Panc1 (cell line): ENCODE measurements at places on chromosomes 5 and 9.

GRCh38 chr9:113184539-113184938 lies 33.7 kb downstream of the SLC31A2 start:
- no peaks in the 10 kb centered on the region for H3K27me3 ChIP-seq
- no peak for DNase-seq
- H3K4me3 ChIP-seq = no peak overlapping the region
- H3K36me3 ChIP-seq = peaks cover 8% of the 10 kb centered on the region
- no peak overlapping the region for H3K27ac ChIP-seq

GRCh38 chr5:32814141-32814540 lies 103.0 kb downstream of the NPR3 start:
- H3K4me1 ChIP-seq = no peaks in the 10 kb centered on the region
- no peaks in the 10 kb centered on the region for H3K36me3 ChIP-seq
- no peak overlapping the region for H3K27ac ChIP-seq
- no peaks in the 10 kb centered on the region for H3K27me3 ChIP-seq
- no peak overlapping the region for H3K4me3 ChIP-seq

DNA sequence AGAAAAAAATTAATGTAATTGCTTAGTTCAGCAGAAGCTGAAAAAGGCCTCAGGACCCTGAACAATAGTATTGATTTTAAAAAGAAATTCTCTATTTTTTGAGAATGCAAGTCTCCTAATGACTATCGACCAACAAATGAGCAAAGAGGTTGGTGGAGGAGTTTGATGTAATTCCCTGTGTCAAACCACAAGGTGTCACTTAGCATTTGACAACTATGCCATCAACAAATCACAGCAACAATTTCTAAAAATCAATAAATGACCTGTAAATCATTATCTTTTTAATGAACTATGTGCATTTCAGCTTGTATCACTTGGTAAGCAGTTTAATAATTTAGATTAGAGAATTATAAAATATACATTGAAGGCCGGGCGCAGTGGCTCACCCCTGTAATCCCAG lies 133.7 kb downstream of the PRELID2 start:
- H3K4me1 ChIP-seq = no peaks in the 10 kb centered on the region
- no peaks in the 10 kb centered on the region for H3K36me3 ChIP-seq
- no peak overlapping the region for H3K27ac ChIP-seq
- no peaks in the 10 kb centered on the region for H3K27me3 ChIP-seq

GRCh38 chr9:36148311-36149051 lies 11.9 kb downstream of the GLIPR2 start:
- H3K27me3 ChIP-seq = no peaks in the 10 kb centered on the region
- no peaks in the 10 kb centered on the region for H3K36me3 ChIP-seq
- H3K4me1 ChIP-seq = peaks cover 6% of the 10 kb centered on the region
- DNase-seq = no peak
- no peak overlapping the region for H3K27ac ChIP-seq

- H3K27me3 ChIP-seq = peaks cover 26% of the 10 kb centered on the region
- H3K4me1 ChIP-seq = no peaks in the 10 kb centered on the region
- H3K4me3 ChIP-seq = no peak overlapping the region
- H3K36me3 ChIP-seq = no peaks in the 10 kb centered on the region
These were observed 103.3 kb downstream of the ESM1 start for GRCh38 chr5:54882101-54882500.

DNA sequence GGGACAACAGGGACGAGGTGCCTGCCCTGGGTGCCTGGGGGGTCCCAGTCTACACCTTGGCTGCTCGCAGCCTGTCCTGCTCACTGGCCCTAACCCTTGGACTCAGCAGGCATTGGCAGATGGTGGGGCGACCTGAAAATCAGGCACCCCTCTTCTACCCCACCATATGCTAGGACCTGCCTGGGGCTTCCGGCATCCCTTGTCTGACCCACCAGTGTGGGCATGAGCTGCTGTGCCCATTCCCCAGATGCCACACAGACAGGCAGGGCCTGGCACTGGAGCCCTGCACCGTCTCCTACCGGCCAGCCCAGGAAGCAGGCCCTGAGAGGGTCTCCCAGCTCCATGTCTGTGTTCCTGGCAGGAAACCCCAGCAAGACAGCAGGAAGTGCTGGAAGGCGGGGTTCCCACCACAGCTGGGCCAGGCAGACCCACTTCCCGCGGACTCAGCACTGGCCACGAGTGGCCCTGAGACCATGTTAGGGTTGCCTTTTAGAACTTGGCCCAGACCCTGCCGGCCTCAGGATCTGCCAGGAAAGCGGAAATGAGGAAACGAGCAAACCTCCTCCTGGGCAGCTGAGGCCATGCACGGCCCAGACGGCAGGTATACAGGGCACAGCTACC lies 3.1 kb downstream of the NINJ1 start:
- no peaks in the 10 kb centered on the region for H3K27me3 ChIP-seq
- H3K27ac ChIP-seq = no peak overlapping the region
- peaks cover 20% of the 10 kb centered on the region for H3K4me1 ChIP-seq

GRCh38 chr9:128047231-128047630 lies 19.9 kb downstream of the NAIF1 start:
- H3K27ac ChIP-seq = no peak overlapping the region
- no peaks in the 10 kb centered on the region for H3K36me3 ChIP-seq
- DNase-seq = no peak
- no peaks in the 10 kb centered on the region for H3K4me1 ChIP-seq

- peak overlapping the region; percentile 51 for H3K4me3 ChIP-seq
- DNase-seq = no peak
- H3K36me3 ChIP-seq = no peaks in the 10 kb centered on the region
- H3K4me1 ChIP-seq = peaks cover 6% of the 10 kb centered on the region; the same call in 1 of the 2 replicates
- H3K27me3 ChIP-seq = no peaks in the 10 kb centered on the region
These were observed 18.7 kb upstream of the RNF130 start for GRCh38 chr5:180090098-180090768.

DNA sequence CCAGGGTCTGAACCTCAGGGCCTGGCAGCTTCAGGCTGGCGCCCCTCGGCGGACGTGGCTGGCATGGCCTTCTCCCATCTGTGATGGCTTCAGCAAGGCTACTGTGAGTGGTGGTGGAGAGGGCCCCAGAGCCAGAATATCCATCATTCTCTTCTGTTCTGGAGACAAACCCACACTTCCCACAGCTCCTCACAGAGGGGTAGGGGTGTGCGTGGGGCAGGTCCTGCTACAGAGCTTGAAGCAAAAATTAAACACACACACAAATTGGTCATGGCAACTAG lies 9.6 kb downstream of the GPX3 start:
- H3K4me3 ChIP-seq = no peak overlapping the region
- no peak overlapping the region for H3K27ac ChIP-seq
- H3K27me3 ChIP-seq = no peaks in the 10 kb centered on the region

DNA sequence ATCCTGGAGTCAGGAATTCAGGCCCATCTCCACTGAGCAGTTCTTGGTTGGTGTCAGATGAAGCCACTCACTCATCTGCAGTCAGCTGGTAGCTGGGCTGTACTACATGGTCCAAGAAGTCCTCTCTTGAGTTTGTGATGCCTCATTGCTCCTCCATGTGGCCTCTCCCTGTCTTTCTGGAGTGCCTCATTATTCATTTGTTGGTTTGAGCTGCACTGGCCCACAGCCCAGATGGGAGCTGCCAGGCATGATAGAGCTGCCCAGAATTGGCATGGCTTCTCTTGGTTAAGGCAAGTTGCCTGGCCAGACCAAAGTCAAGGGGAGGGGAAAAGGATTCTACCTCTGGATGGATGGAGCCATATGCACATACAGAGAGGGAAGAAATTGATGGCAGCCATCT lies 8.0 kb downstream of the PTCD2 start:
- no peaks in the 10 kb centered on the region for H3K4me1 ChIP-seq
- H3K4me3 ChIP-seq = no peak overlapping the region
- no peaks in the 10 kb centered on the region for H3K27me3 ChIP-seq
- H3K36me3 ChIP-seq = peaks cover 2% of the 10 kb centered on the region

DNA sequence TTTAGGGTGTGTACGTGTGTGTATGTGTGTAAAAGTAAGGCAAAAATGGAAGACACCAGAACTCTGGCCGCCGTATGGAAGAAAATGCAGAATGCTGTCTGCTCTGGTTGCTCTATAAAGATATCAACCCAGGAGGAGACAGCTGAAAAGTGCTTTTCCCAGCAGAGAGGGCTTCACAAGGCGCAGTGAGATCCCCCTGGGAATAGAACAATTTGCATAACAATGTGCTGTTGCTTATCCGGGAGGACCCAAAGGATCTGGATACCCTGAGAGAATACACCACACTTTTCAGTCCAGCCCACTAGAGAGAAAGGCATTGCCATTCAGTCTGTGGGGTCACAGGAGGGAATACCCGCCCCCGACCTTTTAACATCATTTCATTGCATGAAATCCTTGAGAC lies 230.6 kb downstream of the EBF1 start:
- H3K27ac ChIP-seq = no peak overlapping the region
- no peaks in the 10 kb centered on the region for H3K27me3 ChIP-seq
- H3K4me3 ChIP-seq = no peak overlapping the region
- no peaks in the 10 kb centered on the region for H3K4me1 ChIP-seq
- H3K36me3 ChIP-seq = no peaks in the 10 kb centered on the region

DNA sequence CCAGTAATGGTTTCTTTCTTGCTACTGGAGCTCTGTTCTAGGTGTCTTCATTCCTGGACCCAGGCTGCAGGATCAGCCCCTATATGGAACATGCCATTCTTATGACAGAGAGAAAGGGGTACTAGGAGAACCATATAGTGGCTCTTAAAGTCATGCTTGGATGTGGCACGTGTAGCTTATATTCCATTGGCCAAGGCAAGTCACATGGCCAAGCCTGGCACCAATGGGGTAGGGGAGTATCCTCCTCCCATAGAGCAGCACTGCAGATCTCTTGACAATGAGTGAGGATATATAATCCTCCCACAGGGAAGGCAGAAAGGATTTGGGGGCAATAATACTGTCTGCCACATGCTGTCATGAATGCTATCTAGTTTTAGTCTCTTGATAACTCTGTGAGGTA lies 193.3 kb downstream of the PALM2AKAP2 start:
- H3K4me1 ChIP-seq = no peaks in the 10 kb centered on the region
- no peak for DNase-seq
- H3K4me3 ChIP-seq = no peak overlapping the region

GRCh38 chr9:111599092-111599954 lies at the start of gene PTGR1:
PTGR1 (minus strand) TSS chr9:111599647; CDS start chr9:111597422, 2,225 bp downstream.
- peak within 1 kb of the TSS; percentile 81 for H3K27ac ChIP-seq
- H3K4me3 ChIP-seq = peak within 1 kb of the TSS; percentile 86
- H3K36me3 ChIP-seq = peaks cover 11% of the 10 kb centered on the region
- no peaks in the 10 kb centered on the region for H3K27me3 ChIP-seq
- no peaks in the 10 kb centered on the region for H3K4me1 ChIP-seq
- no peak for DNase-seq

- H3K36me3 ChIP-seq = no peaks in the 10 kb centered on the region
- H3K4me1 ChIP-seq = peaks cover 13% of the 10 kb centered on the region
- H3K27me3 ChIP-seq = no peaks in the 10 kb centered on the region
These were observed 480.8 kb upstream of the TNC start for GRCh38 chr9:115598751-115599150.

DNA sequence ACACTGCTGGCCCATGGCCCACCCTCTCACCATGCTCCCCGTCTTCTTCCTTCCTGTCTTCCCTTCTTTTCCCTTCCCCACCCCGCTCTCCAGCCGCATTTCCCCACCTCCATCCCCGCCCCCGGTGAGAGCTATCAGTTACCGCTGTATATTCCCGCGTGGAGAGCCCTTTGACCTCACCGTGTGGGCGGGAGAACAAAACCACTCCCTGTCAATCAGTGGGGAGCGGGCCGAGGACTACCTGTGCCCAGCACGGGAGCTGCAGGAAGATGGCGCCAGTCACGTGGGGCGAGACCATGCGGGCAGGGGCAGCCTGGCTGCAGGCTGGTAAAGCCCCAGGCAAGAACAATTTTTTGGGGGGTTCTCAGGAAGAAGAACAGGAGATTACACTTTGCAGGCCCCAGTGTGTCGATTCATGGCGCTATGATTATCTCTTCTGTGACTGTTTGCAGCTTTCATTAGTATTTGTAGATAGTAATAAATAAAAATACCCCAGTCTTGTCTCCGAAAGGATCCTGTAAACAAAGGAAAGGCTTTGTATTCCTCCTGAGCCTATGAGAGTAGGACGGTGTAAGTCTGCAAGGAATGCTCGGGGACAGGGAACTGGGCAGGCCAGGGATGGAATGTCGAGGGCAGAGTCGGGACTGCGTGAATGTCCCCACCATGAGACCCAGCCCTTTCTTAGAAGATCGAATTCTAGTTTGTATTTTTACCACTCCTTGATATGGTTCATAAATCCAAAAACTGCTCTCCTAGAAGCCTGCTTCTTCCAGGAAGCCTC lies 14.8 kb upstream of the DMRT1 start:
- H3K4me1 ChIP-seq = no peaks in the 10 kb centered on the region
- H3K27me3 ChIP-seq = no peaks in the 10 kb centered on the region
- no peaks in the 10 kb centered on the region for H3K36me3 ChIP-seq
- H3K27ac ChIP-seq = no peak overlapping the region
- no peak overlapping the region for H3K4me3 ChIP-seq

DNA sequence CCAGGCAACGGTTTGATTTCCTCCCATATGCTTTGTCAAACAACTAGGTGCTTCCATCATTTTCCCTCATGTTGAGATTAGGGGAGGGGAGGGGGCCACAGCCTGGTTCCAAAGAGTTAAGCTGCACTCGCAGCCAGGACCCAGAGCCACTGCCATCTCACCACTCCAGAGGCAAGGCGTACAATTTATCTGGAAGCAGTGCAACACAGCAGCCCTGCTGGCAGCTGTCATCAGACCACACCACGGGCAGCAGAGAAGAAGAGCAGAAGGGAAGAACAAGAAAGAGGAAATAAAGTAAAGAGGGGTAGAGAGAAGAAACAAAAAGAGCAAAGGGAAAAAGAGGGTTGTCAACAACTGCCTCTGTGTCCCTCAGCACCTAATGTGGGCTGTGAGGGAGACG lies 38.9 kb downstream of the MED27 start:
- no peak overlapping the region for H3K27ac ChIP-seq
- H3K4me1 ChIP-seq = peaks cover 12% of the 10 kb centered on the region
- H3K36me3 ChIP-seq = no peaks in the 10 kb centered on the region
- H3K27me3 ChIP-seq = no peaks in the 10 kb centered on the region

- no peaks in the 10 kb centered on the region for H3K27me3 ChIP-seq
- H3K4me1 ChIP-seq = no peaks in the 10 kb centered on the region
- no peak overlapping the region for H3K4me3 ChIP-seq
- H3K36me3 ChIP-seq = peaks cover 3% of the 10 kb centered on the region
These were observed 44.9 kb downstream of the MACROH2A1 start for GRCh38 chr5:135353952-135354721.

- DNase-seq = no peak
- H3K27ac ChIP-seq = no peak overlapping the region
- no peaks in the 10 kb centered on the region for H3K36me3 ChIP-seq
- no peaks in the 10 kb centered on the region for H3K27me3 ChIP-seq
These were observed 27.8 kb upstream of the SEMA4D start for GRCh38 chr9:89525446-89526374.

GRCh38 chr5:98031926-98032325 lies 741.5 kb upstream of the RGMB start:
- H3K4me3 ChIP-seq = no peak overlapping the region
- no peak overlapping the region for H3K27ac ChIP-seq
- no peaks in the 10 kb centered on the region for H3K4me1 ChIP-seq
- no peak for DNase-seq
- no peaks in the 10 kb centered on the region for H3K36me3 ChIP-seq

DNA sequence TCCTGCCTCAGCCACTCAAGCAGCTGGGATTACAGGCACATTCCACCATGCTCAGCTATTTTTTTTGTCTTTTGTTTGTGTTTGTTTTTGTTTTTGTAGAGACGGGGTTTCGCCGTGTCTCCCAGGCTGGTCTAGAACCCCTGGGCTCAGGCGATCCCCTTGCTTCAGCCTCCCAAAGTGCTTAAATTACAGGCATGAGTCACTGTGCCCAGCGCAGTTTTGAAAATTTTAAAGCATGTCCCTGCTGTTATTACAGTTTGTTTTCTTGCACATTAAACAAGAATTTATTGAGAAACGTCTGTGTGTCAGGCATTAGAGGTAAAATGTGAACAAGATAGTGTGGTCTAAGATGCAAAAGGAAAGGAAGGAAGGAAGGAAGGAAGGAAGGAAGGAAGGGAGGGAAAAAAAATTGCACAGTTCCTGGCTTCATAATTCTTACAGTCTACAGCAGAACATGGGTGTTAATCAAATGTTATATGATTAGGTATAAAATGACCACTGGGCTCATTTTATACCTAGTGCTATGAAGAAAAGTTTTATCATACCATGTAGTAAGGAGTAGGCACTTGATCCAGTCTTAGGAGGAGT lies 205.4 kb downstream of the SNX18 start:
- no peak overlapping the region for H3K4me3 ChIP-seq
- no peak for DNase-seq
- H3K27ac ChIP-seq = no peak overlapping the region
